Activated CD4-positive, CD25-positive, alpha-beta regulatory T cell treated with anti-CD3 and anti-CD28 coated beads, Interleukin-2, amount 50 U/mL, for 24 hours (primary cell): ENCODE measurements at places on chromosomes 7 and 10.

DNA sequence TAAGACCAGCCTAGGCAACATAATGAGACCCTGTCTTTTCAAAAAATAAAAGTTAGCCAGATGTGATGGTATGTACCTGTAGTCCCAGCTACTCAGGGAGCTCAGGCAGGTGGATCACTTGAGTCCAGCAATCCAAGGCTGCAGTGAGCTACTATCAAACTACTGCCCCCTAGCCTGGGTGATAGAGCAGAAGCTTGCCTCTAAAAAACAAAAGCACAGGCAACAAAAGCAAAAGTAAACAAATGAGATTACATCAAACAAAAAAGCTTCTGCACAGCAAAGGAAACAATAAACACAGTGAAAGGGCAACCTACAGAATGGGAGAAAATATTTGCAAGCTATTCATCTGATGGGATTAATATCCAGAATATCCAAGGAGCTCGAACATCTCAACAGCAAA is 65.4 kb downstream of the FANK1 start:
- no peak for ATAC-seq

DNA sequence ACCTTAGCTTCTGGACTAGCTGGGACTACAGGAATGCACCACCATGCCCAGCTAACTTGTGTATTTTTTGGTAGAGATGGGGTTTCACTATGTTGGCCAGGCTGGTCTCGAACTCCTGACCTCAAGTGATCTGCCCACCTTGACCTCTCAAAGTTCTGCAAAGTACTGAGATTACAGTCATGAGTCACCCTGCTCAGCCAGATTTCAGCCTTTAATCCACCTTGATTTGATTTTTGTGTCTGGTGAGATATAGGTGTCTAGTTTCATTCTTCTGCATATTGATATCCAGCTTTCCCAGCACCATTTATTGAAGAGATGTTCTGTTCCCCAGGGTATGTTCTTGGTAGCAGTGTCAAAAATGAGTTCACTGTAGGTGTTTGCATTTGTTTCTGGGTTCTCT is 20.1 kb upstream of the CYP3A7 start:
- ATAC-seq = no peak

DNA sequence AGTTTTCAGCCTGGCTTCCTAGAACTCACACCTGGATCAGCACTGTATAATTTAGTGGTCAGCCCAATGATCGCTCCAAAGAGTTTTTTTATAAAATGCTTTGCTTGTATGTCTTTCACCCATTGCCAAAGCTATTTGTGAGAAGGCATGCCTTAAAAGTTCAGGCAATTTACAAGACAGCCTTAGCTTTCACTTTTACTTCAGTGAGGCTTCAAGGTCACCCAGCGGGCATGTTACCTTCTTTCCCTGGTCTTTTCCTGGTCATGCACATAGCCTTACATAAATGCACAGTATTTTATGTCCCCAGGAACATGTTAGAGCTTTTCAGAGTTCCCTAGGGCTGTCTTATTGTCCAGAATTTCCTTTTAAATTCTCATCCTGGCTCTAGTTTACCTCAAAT is 179.9 kb upstream of the TMEM72 start:
- no peak for ATAC-seq

DNA sequence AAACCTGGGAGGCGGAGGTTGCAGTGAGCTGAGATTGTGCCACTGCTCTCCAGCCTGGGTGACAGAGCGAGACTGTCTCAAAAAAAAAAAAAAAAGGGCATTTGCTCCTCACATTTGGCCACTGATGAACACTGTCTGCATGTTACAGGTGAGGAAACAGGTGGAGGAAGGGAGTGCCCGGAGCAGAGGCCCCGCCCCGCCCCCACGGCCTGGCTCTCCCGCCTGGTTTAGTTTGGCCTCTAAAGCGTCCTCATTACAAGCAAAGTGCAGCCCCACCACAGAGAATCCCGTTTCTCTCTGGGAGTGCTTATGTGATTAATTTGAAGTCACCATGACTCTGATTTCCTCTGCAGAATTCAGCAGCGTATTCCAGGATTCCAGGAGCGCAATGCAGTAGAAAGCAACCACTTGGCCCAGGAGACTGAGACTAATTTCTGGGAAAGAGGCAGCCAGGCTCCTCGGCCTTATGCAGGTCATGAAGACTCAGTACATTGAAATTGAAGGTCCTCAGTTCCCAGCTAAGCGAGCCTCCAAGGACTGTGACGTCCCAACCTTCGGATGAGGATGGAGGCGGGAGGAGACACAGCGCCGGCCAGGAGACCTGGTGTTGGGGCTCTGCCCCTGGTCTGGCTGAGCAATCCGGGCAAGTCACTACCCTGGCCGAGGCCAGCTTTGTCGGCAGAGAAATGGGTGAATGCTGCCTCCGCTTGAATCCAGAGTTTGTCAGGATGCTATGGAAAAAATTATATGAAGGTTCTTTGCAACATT is 44.7 kb downstream of the RBM17 start:
- no peak for ATAC-seq

DNA sequence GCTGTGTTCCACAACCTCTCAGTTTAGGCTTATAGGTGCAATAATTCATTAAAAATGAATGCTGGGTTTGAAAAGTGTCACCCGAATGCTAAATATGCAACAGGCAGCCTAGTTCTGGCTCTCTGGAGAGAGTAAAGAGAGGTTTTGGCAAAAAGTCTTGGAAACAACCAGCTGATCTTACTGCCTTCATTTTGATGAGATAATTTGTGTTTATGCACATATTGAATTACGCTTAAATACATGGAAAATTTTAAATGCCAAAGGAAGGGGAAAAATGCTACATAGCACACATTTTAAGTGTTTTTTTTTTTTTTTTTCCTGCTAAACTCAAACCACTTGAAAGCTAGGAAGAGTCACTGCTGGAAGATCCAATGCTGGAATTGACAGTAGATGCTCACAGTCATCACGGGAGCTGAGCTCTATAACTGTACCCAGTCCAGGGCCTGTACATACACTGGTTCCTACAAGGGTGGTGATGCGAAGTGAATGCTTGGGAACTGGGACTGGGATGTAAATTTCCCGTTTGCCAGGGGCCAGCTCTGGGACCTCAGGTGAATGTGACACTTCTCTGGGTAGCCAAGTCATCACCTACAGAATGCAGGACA is 151.5 kb downstream of the PFKFB3 start:
- ATAC-seq = no peak

DNA sequence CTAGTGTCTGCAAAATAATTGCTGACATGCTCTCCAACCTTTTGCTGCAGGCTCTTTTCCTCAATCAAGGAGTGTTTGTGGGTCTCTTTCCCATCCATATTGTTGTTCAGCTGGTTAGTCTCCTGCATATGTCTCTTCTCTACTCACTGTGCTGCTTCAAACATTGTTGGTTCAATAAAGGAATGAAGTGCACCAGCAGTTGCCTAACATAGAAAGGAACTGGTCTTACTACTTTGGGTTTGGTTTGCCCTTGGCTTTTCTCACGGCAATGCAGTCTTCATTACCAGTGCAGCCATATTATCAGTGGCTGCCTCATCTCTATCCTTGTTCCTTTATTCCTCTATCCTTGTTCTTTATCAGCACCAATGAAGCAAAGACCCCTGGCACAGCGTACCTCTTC is 169.7 kb upstream of the TPK1 start:
- ATAC-seq = no peak

DNA sequence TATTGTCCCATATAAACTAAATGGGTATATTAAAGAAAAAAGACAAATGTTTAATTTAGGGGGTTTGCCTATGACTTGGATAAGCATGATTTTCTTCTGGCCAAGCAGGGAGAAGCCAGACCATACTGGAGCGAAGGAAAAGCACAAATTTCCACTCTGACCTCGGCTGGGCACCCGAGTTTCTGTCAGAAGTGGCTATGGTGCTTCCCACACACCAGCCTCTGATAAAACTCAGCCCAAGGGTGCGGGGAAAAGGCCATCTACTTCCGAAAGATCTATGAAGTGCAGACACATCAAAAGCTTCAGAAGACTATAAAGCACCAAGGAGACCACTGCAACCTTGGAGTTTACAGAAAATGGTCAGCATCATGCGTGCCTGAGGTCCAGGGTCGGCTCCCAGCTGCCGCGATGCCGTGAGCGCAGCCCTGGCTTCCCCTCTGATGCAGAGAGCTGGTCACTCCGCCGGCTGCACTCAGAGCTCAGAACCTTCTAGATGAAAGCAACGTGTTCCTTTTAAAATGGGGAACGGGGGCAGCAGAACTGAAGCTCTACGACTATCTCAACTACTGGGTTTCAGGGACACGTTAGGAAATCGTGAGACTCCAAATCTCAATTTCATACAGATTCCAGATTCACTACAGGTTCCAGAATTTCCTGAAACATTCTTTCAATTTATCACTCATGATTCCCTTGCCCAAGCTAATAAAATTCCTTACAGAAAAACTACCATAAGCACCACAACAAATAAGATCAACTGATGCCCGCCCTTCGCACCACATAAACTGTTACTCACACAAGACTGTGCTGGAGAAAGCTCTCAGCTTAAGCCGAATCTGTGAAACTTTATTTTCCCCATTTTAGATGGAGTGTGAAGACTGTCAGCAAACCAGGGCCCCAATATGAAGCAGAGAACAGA is 84.5 kb downstream of the DIP2C start:
- no peak for ATAC-seq

GRCh38 chr7:24783698-24784097 is 26.4 kb upstream of the GSDME start:
- ATAC-seq = no peak

DNA sequence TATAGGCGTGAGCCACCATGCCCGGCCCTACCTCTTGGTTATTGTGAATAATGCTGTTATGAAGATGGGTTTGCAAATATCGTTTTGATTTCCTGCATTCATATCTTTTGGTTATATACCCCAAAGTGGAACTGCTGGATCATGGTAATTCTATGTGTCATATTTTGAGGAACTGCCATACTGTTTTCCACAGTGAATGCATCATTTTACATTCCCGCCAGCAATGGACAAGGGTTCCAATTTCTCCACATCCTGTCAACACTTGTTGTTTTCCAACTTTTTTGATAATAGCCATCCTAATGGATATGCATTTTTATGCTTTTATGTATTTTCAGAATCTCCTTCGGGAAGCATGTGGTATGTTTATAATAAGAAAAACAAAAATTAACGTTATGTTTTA is 128.2 kb downstream of the KCNMA1 start:
- no peak for ATAC-seq

- ATAC-seq = no peak
Measured at GRCh38 chr7:44060091-44060947, 5.0 kb downstream of the PGAM2 start.

DNA sequence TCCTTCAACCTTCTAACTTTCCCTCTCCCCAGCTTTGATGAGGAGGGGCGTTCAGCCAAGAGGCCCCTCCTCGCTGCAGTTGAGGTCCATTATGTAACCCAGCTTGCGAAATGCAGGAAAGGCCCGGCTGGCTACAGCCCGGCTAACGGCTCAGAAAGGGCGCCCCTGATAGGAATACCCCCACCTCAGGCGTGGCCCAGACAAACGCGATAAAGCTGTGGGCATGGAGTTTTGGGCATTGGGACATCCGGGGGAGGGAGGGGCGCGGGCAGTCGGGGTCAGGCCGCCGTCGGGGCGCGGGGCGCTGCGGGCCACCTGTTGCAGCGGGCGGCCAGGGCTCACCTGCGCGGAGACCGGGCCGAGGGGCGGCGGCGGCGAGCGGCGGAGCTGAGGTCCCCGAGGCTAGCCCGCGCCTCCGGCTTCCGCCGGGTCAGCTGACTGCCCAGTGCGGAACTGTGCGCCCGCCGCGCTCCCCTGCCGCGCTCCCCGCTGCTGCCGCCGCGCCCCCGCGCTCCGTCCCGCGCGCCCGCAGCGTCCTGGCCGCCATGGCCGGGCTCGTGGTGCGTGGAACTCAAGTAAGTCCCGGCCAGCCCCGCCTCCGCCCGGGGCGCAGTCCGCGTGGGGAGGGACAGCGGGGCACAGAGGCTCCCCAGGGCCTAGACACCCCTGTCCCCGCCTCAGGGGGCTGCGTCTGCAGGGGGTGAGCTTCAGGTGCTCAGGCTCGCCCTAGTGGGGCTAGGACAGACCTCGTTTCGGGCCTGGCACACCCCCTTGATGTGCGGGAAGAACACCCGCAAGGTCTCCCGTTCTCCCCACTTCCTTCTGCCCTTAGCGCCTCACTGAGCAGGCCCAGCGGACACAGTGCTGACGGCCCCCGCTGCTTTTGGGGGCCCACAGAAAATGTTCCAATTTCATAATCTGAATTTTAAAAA is at the start of gene LRMDA:
Gene LRMDA (plus strand): TSS at position 445 of the 932 bp plus-strand sequence.
- no peak for ATAC-seq

GRCh38 chr7:135980665-135981180 is 3.6 kb upstream of the MTPN start:
- peak; percentile 69 for ATAC-seq

DNA sequence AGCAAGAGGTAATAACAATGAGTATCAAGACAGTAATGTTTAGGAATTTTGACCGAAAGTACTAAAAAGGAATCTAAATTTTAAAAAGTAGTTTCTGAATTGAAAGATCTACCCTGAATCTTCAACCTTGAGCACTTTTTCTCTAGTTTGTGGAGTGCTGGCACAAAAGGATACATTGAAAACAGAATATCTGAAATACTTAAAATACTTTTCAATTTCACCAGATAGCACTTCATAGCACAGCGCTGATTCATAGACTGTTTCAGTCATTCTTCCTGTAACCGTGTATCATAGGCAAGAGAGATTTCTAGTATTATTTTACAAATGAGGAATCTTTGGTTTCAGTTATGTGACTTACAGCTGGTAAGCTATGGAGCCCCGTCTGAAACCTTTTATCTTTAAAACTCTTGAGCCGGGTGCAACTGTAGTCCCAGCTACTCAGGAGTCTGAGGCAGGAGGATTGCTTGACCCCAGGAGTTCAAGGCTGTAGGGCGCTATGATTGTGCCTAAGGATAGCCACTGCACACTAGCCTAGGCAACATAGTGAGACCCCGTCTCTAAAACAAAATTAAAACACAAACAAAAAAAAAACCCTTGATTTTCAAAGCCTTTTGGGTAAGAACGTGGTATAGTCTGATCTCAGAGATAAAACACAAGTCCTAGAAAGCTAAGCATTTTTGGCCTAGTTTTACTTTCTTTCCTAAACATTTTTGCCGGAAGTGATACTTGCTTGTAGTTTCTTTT is 35.1 kb downstream of the FHIP2A start:
- peak; percentile 89 for ATAC-seq

- no peak for ATAC-seq
Measured at GRCh38 chr7:123746055-123746454, 2.7 kb downstream of the WASL start.

DNA sequence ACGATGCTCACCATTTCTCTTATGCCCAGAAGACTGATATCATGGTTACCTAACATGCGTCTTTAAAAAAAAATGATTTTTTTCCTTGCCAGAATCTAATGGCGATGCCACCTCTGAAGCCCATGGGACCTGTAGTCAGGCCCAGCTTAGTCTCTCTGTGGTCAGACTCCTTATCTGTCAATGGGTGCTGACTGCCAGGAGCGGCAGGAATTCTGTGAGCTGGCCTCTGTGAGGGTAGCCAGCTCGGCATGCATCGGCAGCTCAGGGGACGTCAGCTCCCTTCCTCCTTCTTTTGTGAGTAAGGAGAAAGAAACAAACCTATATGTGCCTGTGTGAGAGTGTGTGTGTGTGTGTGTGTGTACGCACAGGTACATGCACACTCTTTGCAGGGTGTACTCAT is 49.9 kb upstream of the ZRANB1 start:
- no peak for ATAC-seq

DNA sequence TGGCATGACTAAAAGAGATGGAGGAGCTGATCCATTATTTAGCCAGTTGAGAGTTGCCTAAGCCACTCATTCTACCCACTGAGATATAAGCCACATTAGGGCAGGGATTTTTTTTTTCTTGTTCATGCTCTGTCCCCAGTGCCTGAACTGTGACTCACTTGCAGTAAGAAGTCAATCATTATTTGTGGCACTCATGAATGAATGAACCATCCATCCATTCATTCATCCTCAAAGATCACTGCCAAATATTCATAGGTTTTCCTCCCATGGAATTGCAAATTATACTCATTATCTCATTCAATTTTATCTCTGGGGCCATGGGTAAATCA is 22.8 kb upstream of the ARID5B start:
- no peak for ATAC-seq
